ENCODE measurements at places on chromosomes 1 and 21. TPM values are rescaled to one million over a fixed set of nuclear protein-coding genes. Genes with fewer than 3 reads are reported as not detected.

Gene PDZK1IP1
- 68.5 TPM for total RNA-seq

DNA sequence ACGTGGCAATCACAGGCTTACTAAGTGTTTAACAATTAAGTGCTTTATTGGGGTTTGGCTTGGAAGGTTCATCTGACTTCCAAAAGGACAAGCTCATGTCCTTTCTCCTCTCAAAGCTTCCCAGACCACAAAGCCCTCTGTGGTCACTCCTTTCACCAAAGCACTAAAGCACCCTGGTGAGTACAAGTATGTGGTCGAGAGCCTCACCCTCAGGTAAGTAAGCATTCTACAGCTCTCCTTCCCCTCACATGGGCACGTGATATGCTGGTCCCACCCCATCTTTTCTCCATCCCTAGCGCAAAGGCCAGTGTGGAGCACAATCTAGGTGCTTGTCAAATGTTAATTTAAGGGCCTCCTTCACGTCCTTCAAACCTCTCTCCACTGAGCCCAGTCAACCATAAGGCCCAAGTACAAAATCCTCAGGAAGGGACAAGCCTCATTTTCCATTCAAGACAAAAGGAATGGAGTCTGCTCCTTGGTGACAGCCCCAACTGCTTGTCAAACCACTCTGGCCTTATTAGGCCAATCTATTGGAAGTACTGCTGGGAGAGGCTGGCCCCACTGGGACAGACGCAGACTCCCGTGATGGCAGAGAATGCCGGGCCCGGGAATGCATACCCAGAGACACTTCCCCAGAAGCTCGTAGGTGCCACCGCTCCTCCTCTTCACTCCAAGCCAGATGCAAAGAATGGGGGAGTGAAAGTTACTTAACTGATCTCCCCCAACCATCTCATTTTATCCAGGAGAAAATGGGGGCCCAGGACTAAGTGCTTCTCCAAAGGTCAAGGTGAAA, 7.8 kb downstream of the STMN1 start:
- DNase-seq = no peak
- H3K27ac ChIP-seq = no peak overlapping the region
- peaks cover 2% of the 10 kb centered on the region for H3K36me3 ChIP-seq

GRCh38 chr1:202005958-202006357, 4.4 kb upstream of the ELF3 start:
- no peaks in the 10 kb centered on the region for H3K27me3 ChIP-seq
- H3K27ac ChIP-seq = no peak overlapping the region
- no peak overlapping the region for H3K4me3 ChIP-seq
- peaks cover 52% of the 10 kb centered on the region for H3K36me3 ChIP-seq
- no peak for DNase-seq
- peaks cover 2% of the 10 kb centered on the region for H3K4me1 ChIP-seq

Gene VSIG8
- total RNA-seq = 0.23 TPM

- no peak overlapping the region for H3K4me3 ChIP-seq
- H3K27me3 ChIP-seq = no peaks in the 10 kb centered on the region
- no peak overlapping the region for H3K27ac ChIP-seq
- peaks cover 4% of the 10 kb centered on the region for H3K4me1 ChIP-seq
Observed at GRCh38 chr1:40315239-40315794, 1.8 kb downstream of the COL9A2 start.

- H3K27ac ChIP-seq = no peak overlapping the region
- H3K4me1 ChIP-seq = no peaks in the 10 kb centered on the region
- H3K36me3 ChIP-seq = no peaks in the 10 kb centered on the region
Observed at GRCh38 chr21:44901391-44902074, 19.2 kb downstream of the ITGB2 start.

Gene HYI
- total RNA-seq = 72.4 TPM

Gene BTBD8
- total RNA-seq = 3.0 TPM

- H3K36me3 ChIP-seq = no peaks in the 10 kb centered on the region
- no peak for DNase-seq
- no peaks in the 10 kb centered on the region for H3K4me1 ChIP-seq
- H3K27ac ChIP-seq = no peak overlapping the region
Observed at GRCh38 chr1:198560161-198560560, 19.7 kb upstream of the ATP6V1G3 start.

- H3K4me1 ChIP-seq = no peaks in the 10 kb centered on the region
- H3K27ac ChIP-seq = no peak overlapping the region
- no peak overlapping the region for H3K4me3 ChIP-seq
Observed at GRCh38 chr1:194830387-194830786, 1644.0 kb upstream of the B3GALT2 start.

GRCh38 chr1:242946206-242946605, 308.9 kb downstream of the CEP170 start:
- no peak for DNase-seq
- H3K4me1 ChIP-seq = no peaks in the 10 kb centered on the region
- no peaks in the 10 kb centered on the region for H3K36me3 ChIP-seq
- H3K4me3 ChIP-seq = no peak overlapping the region
- no peaks in the 10 kb centered on the region for H3K27me3 ChIP-seq
- H3K27ac ChIP-seq = no peak overlapping the region

Gene TPTE
- total RNA-seq = not detected

Gene AKNAD1
- total RNA-seq = not detected

Gene B3GALT6
- total RNA-seq = 7.0 TPM

DNA sequence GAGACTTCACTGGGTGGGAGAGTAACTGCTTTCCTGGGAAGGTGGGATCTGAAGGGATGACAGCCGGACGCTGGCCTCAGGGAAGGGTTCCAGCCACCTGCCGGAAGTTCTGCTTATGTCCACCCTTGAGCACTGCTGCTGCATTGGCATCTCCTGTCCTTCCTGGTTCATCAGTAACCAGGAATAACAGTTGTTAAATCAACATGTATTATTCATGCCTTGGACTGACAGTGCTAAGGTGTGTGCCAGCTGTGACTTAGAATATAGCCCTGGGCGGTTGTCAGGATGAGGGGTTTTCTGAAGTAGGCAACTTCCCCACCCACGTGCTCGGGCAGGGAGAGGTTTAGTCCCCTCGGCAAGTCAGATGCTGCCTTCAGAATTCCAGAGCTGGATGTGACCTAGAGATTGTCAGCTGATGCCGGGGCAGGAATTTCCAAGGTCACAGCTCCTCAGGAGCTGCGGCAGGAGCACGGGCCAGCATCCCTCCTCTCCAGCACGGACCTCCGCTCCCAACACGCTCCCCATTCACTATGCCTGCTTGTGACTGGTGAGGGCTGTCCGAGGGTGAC, 17.9 kb downstream of the CLDN14 start:
- H3K4me3 ChIP-seq = no peak overlapping the region
- no peak overlapping the region for H3K27ac ChIP-seq
- no peaks in the 10 kb centered on the region for H3K4me1 ChIP-seq
- H3K36me3 ChIP-seq = no peaks in the 10 kb centered on the region
- no peaks in the 10 kb centered on the region for H3K27me3 ChIP-seq

Gene CREG1
- 107 TPM for total RNA-seq

Gene GSTM1
- not detected for total RNA-seq

Gene PDXK
- total RNA-seq = 62.7 TPM

DNA sequence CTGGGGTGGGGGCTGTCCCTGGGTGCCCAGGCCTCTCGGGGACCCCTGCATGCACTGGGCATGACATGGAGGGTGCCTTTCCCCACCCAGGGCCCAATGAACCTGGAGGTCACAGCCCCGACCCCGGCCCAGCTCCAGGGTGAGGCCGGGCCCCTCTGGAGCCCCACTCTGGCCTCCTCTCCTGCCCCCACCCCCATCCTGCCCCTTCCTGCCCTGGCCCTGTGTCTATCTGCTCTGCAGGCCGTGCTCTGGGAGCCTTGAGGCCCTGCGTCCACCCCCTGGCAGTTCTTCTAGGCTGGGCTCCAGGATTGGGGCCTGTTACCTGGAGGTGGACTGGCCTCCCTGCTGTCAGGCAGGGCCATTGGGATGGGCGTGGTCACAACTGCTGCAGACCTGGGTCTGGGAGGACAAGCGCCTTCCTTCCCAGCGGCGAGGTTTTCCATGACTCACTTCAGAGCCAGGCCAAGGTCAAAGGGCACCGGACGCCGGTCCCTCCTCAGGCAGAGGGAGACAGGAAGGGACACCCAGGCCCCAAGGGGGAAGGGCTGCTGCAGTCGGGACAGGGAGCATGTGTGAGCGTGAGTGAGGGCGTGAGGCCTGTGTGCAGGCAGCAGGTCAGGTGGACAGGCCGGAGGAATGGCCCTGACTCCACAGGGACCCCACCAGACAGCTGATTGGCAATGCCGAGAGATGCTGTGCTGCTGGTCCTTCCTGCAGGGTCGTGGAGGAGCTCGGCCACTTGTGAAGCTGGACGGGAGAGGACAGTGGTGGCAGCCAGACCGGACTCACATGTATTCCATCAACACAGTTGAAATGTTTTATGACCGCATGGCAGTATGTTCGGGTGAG, 31.1 kb upstream of the POFUT2 start:
- H3K4me1 ChIP-seq = peaks cover 13% of the 10 kb centered on the region
- H3K27me3 ChIP-seq = no peaks in the 10 kb centered on the region

DNA sequence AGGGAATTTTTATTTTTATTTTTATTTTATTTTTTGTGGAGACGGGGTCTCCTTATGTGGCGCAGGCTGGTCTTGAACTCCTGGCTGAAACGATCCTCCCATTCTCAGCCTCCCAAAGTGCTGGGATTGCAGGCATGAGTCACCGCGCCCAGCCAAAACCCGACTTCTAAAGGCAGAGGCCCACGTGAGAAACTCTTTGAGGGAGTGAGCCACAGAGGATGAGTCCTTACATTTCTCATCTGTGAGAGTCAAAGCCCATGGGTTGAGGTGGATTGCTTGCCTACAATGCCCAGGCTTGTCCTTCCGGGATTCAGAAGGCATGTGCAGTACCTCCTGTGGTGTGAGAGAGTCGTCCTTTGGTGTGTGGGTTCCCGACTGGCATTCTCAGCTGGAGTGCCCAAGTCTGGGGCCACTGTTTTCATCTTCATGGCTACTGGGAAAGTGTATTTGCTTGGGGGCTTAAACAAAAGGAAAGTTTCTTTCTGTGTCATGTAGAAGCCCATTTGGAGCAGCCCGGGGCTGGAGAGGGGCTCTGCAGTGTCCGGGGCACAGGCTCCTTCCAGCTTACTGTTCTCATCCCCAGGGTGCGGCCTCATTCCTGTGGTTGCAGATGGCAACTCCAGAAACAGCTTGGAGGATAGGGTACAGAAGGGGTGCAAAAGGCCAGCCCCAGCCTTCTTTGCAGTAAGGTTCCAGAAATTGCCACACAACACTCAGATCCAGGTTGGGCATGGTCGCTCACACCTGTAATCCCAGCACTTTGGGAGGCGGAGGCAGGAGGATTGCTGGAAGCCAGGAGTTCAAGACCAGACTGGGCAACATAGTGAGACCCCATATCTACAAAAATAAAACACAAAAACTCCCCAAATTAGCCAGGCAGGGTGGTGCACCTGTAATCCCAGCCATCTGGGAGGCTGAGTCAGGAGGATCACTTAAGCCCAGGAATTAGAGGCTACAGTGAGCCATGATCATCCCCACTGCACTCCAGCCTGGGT, 29.4 kb upstream of the CSF3R start:
- H3K4me1 ChIP-seq = no peaks in the 10 kb centered on the region
- H3K27ac ChIP-seq = no peak overlapping the region
- DNase-seq = no peak
- no peak overlapping the region for H3K4me3 ChIP-seq
- no peaks in the 10 kb centered on the region for H3K36me3 ChIP-seq

DNA sequence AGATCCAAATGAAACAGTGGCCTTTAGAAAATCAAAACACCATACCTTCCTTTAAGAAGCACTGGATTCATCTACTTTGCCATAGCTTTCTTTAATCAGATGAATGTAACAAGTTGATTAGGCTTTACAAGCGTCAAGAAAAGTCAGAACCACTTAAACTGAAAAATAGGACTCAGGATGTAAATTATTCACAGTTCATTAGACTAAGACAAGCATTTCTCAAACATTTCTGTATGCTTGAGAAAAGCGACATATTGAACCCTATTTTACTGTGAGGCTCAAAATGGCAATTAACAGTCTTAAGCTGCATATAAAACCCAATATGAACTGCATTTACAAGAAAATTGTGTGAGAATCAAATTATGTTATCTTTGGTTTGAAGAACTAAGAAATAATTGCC, 256.7 kb upstream of the SNX7 start:
- H3K27me3 ChIP-seq = no peaks in the 10 kb centered on the region
- H3K4me1 ChIP-seq = peaks cover 1% of the 10 kb centered on the region
- no peaks in the 10 kb centered on the region for H3K36me3 ChIP-seq
- DNase-seq = no peak
- no peak overlapping the region for H3K27ac ChIP-seq
- H3K4me3 ChIP-seq = no peak overlapping the region

- no peak overlapping the region for H3K4me3 ChIP-seq
- H3K36me3 ChIP-seq = no peaks in the 10 kb centered on the region
- no peaks in the 10 kb centered on the region for H3K27me3 ChIP-seq
- no peak for DNase-seq
Observed at GRCh38 chr1:168148916-168149315, 12.2 kb upstream of the GPR161 start.

Gene RIIAD1
- total RNA-seq = 17.1 TPM

Gene FNDC5
- 5.3 TPM for total RNA-seq
